ENCODE measurements at places on chromosomes 7 and 10.

- no peak for DNase-seq
Observed at GRCh38 chr10:102384053-102384452, 11.5 kb upstream of the NFKB2 start.

DNA sequence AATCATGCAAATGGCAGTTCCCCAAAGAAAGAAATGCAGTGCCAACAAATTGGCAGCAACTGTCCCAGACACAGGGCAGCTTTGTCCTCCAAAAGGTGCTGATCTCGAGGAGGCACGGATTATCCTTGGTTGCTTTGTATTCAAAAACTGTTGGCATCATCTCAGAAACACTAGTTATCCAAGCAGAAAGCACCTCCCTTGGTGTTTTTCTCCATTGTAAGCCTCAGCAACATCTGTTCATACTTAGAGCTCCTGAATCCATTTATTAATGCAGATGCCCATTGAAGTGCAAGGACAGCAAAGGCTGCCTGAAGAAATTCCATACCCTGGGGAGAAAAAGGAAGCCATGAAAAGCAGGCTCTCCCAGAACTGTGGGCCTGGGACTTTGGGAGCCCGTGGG lies 1.1 kb upstream of the NPS start:
- DNase-seq: no peak

GRCh38 chr10:76522547-76522946 lies 1091.1 kb downstream of the LRMDA start:
- DNase-seq: no peak

GRCh38 chr10:44125879-44126278 lies 259.0 kb downstream of the CXCL12 start:
- no peak for DNase-seq

- DNase-seq: no peak
Observed at GRCh38 chr7:4763794-4764185, 11.6 kb upstream of the AP5Z1 start.

Measured in left lung (tissue), 14 donors.